Activated B cell treated with CpG ODN at 0.5 μM for 24 hours (primary cell): ENCODE measurements at places on chromosomes 6 and 20. TPM values are rescaled to one million over a fixed set of nuclear protein-coding genes. Genes with fewer than 3 reads are reported as not detected.
A peak's percentile ranks its signal among the peaks of the same experiment; 100 is the strongest.

GRCh38 chr6:133241086-133241900 is at the start of gene EYA4:
EYA4 (plus strand) TSS chr6:133241357; CDS start chr6:133274781, 33,424 bp downstream.
- H3K27me3 ChIP-seq = peaks cover 43% of the 10 kb centered on the region
- H3K4me3 ChIP-seq = peak within 1 kb of the TSS; percentile 46
- H3K27ac ChIP-seq = no peak within 1 kb of the TSS
- no peaks in the 10 kb centered on the region for H3K36me3 ChIP-seq

The FUT9 gene
- total RNA-seq = not detected in 2 replicates

The MTG2 gene
- 40.8 and 46.8 TPM in 2 replicates for total RNA-seq

DNA sequence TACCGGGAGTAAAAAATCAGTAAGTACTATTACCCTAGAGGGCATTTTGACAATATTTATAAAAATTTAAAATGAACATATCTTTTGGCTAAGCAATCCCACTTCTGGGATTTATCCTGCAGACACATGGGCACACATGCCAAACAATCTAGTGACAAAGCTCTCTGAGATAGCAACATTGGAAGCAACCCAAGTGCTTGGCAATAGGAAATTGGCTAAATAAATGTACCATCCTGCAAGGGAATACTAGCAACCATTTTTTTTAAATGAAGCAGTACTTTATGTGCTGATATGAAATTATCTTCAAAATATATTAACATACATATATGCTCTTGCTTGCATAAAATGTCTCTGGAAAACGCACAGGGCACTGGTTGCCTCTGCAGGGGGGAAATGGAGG is 133.8 kb downstream of the SNX5 start:
- H3K4me3 ChIP-seq = no peak overlapping the region
- H3K27ac ChIP-seq = no peak overlapping the region
- peaks cover 2% of the 10 kb centered on the region for H3K27me3 ChIP-seq
- H3K4me1 ChIP-seq = no peaks in the 10 kb centered on the region
- DNase-seq = no peak

The MCM3 gene
- total RNA-seq = 73.2 and 78.9 TPM in 2 replicates

- H3K27ac ChIP-seq = no peak overlapping the region
- no peaks in the 10 kb centered on the region for H3K27me3 ChIP-seq
- no peak for DNase-seq
- no peak overlapping the region for H3K4me3 ChIP-seq
- no peaks in the 10 kb centered on the region for H3K36me3 ChIP-seq
- no peaks in the 10 kb centered on the region for H3K4me1 ChIP-seq
Observed at GRCh38 chr6:63395381-63395780, 75.6 kb upstream of the LGSN start.

- no peak for DNase-seq
- no peaks in the 10 kb centered on the region for H3K36me3 ChIP-seq
- H3K4me1 ChIP-seq = no peaks in the 10 kb centered on the region
- no peak overlapping the region for H3K4me3 ChIP-seq
- H3K27me3 ChIP-seq = no peaks in the 10 kb centered on the region
Observed at GRCh38 chr6:23027281-23027680, 457.9 kb downstream of the HDGFL1 start.

The SNRPB2 gene
- total RNA-seq = 61.1 and 66.3 TPM in 2 replicates

GRCh38 chr6:26594730-26595632 is 1.8 kb upstream of the ABT1 start:
- no peak for DNase-seq
- H3K36me3 ChIP-seq = peaks cover 20% of the 10 kb centered on the region
- H3K27me3 ChIP-seq = peaks cover 13% of the 10 kb centered on the region
- H3K27ac ChIP-seq = peak overlapping the region; percentile 5
- H3K4me1 ChIP-seq = peaks cover 17% of the 10 kb centered on the region

DNA sequence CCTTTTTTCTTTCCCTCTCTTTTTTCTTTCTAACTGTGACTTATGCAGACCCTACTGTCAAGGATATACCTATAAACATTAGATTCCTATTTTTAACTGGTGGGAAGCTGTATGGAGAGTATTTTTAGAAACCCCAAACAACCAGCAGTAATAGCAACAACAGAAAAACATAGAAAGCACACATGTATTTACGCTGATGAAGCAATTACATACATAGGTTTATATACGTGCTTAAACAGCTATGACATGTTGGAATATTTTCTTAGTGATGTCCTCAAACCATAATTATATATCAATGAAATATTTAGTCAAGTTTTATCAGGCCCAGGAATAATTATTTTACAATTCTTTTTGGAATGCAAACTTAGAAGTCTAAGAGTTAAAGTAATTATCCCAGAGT is 294.3 kb upstream of the SOX4 start:
- H3K27ac ChIP-seq = no peak overlapping the region
- no peaks in the 10 kb centered on the region for H3K4me1 ChIP-seq
- no peak for DNase-seq
- H3K4me3 ChIP-seq = no peak overlapping the region

GRCh38 chr6:147677647-147678046 is 169.2 kb downstream of the SAMD5 start:
- H3K4me3 ChIP-seq = no peak overlapping the region
- no peaks in the 10 kb centered on the region for H3K27me3 ChIP-seq
- no peak overlapping the region for H3K27ac ChIP-seq
- DNase-seq = no peak
- H3K36me3 ChIP-seq = no peaks in the 10 kb centered on the region
- H3K4me1 ChIP-seq = no peaks in the 10 kb centered on the region

DNA sequence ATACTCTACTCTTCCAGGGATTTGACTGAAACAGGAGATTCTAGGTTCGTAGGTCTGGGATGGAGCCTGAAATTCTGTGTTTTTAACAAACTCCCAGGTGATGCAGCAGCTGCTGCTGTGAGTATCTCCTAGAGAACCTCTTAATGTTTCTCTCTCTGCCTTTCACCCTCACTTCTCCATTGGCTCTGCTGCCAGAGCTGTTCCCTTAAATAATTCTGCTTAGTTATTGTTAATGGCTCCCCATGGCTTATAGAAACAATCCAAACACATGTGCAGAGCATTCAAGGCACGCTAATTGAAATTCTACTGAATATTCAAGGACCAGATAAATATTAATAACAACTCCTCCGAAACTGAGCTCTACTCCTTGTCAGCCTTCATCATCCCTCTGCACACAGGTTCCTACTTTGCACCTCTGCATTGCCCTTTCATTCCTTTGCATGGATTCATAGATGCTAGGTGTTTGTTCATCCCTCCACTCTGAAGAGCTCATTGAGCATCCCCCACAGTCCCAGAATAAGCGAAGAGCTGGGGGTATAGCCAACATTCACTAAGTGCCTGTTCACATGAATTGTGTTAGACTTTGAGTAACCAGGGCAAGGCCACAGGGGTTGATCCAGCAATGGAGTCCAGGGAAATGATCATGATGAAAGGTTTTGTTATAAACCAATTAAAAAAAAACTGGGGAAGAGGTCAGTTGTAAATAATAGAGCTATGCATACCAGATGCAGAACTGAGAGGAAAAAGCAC is 488.4 kb upstream of the JAG1 start:
- no peak overlapping the region for H3K4me3 ChIP-seq
- no peak overlapping the region for H3K27ac ChIP-seq
- DNase-seq = no peak
- no peaks in the 10 kb centered on the region for H3K36me3 ChIP-seq

GRCh38 chr6:148491638-148492251 is 149.1 kb downstream of the SASH1 start:
- H3K4me3 ChIP-seq = no peak overlapping the region
- DNase-seq = no peak
- H3K27ac ChIP-seq = no peak overlapping the region
- no peaks in the 10 kb centered on the region for H3K36me3 ChIP-seq

DNA sequence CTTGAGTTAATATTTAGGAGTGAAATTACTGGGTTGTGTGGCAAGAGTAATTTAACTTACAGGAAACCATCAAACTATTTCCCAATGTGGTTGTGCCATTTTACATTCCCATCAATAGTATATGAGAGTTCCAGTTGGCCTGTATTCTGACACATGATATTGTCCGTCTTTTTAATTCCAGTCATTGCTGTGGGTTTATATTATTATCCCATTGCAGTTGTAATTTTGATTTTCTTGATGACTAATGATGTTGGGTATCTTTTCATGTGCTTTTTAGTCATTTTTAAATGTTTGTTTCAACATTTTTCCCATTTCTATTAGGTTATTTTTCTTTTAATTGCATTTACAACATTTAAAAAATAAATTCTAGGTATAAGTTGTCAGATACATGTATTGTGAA is 614.0 kb downstream of the UTRN start:
- no peaks in the 10 kb centered on the region for H3K4me1 ChIP-seq
- no peaks in the 10 kb centered on the region for H3K27me3 ChIP-seq
- no peak for DNase-seq
- H3K27ac ChIP-seq = no peak overlapping the region

DNA sequence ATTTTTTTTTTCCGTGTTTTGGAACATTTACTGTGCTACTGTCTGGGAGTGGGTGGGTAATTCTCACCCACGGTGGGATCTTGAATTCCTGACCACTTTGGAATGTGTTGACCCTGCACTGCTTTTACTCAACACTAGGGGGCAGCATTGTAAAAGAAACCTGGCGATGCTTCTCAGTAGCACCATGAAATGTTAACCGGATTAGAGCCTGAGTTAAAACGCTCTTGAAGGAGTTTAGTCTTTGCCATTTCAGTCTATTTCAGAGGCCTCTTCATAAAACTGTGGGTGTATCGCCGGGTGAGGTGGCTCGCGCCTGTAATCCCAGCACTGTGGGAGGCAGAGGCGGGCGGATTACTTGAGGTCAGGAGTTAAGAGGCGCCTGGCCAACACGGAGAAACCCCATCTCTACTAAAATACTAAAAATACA is 114.4 kb upstream of the PRND start:
- H3K4me1 ChIP-seq = peaks cover 9% of the 10 kb centered on the region
- no peaks in the 10 kb centered on the region for H3K36me3 ChIP-seq
- peaks cover 3% of the 10 kb centered on the region for H3K27me3 ChIP-seq
- H3K27ac ChIP-seq = peak overlapping the region; percentile 13

The TUBB2B gene
- not detected in 2 replicates for total RNA-seq

DNA sequence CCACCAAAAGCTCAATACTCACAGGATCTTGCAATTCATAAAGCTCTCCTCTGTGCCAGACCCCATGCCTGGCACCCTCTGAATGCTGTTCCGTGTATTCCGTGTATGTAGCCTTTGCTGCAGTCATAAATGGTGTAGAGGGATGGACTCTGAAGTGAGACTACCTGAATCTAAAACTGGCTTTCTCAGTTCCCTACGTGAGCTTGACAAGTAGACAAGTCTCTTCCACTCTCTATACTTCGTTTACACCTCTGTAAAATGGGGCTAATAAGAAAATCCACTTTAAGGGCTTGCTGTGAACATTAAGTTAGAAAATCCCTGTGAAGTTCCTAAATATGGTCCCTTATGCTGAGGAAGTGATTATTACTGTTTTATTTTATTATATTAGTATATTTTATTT is 31.5 kb downstream of the PPP1R16B start:
- peak overlapping the region; percentile 28 for H3K4me3 ChIP-seq
- peaks cover 76% of the 10 kb centered on the region for H3K4me1 ChIP-seq
- H3K27ac ChIP-seq = peak overlapping the region; percentile 70
- H3K27me3 ChIP-seq = no peaks in the 10 kb centered on the region
- DNase-seq = no peak

The HTR1E gene
- not detected in 2 replicates for total RNA-seq

GRCh38 chr20:50341880-50342637 is 151.4 kb downstream of the CEBPB start:
- H3K4me1 ChIP-seq = peaks cover 26% of the 10 kb centered on the region
- H3K4me3 ChIP-seq = no peak overlapping the region
- no peak for DNase-seq
- H3K27me3 ChIP-seq = peaks cover 26% of the 10 kb centered on the region
- H3K27ac ChIP-seq = no peak overlapping the region
- no peaks in the 10 kb centered on the region for H3K36me3 ChIP-seq
